Cardiac septum (tissue), 1 donor: ENCODE measurements at places on chromosomes 1 and 21.

GRCh38 chr1:179080866-179081686 lies 794 bp upstream of the TOR3A start:
- DNase-seq = no peak

GRCh38 chr1:34371829-34372532 lies 195.3 kb downstream of the C1orf94 start:
- no peak for DNase-seq

GRCh38 chr1:243801378-243801777 lies 48.7 kb downstream of the AKT3 start:
- DNase-seq = no peak

DNA sequence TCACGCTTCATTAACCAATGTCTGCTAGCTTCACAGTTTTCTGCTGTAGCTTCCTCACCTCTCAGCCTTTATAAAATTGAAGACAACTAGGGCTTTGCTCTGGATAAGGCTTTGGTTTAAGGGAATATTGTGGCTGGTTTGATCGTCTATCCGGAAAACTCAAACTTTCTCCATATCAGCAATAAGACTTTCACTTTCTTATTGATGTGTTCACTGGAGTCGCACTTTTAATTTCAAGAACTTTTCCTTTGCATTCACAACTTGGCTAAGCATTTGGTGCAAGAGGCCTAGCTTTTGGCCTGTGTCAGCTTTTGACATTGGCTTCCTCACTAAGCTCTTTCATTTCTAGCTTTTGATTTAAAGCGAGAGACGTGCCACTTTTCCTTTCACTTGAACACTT lies 12.9 kb downstream of the COA6 start:
- DNase-seq = no peak

- no peak for DNase-seq
These were observed 29.0 kb downstream of the MDM4 start for GRCh38 chr1:204545202-204545601.

DNA sequence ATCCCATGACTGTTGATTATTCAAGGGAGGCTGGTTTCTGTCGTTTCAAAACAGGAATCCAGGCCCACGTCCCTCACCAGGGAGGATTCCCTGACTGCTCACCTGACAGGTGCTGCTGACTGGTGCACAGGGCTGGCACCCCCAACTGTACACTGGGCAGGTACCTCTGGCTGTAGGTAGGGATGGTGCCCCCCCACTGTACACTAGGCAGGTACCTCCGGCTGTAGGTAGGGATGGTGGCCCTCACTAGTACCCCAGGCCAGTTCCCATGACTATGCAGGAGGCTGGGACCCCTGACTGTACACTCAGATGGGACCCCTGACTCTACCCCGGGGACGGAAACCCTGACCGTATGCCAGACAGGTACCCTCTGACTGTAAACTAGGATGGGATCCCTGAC lies 33.6 kb upstream of the PDE9A start:
- DNase-seq = peak; percentile 53

DNA sequence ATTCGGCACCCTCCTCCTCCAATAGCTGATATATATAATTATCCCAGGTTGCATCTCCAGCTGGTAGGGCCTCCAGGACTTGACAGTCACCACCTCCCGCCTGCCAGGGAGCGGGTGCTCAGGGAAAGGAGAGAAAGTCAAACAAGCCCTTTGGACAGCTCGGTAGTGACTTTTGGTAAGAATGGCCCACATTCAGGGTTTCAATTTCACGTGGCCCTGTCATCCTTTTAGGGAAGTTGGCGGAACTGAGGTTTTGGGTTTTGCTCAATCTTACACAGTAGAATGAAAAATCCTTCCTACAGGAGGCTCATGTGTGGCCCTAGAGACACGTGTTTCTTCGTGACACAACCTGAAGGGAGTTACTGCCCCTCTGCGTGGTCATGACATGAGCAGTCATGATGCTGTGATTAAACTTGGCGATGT lies 44.2 kb downstream of the CAPN8 start:
- no peak for DNase-seq

DNA sequence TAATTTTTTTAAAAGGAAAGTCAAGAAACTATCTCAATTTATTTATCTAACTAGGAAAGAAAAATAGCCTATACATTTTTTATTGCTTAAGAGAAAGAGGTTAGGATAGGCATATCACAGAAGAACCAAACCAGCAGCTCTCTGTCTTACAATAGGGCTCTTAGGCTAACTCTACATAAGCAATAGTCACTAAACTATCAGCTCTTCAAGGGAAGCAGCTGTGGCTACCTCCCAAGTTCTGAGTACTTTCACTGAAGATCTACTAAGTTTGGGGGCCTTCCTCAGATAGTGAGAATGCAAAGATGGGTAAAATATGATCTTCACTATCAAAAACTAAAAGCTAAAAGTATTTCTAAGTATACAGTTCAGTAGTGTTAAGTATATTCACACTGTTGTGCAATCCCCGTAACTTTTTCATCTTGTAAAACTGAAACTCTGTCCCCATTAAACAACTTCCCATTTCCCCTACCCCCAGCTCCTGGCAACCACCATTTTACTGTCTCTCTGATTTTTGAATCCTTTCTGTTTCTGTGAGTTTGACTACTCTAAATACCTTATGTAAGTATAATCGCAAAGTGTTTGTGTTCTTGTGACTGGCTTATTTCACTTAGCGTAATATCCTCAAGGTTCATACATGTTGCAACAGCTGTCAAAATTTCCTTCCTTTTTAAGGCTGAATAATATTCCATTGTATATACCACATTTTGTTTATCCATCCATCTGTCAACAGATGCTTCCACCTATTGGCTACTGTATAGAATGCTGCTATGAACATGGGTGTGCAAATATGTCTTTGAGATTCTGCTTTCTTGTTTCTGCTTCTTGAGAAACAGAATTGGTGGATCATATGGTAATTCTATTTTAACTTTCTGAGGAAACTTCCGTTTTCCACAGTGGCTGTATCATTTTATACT lies 73.3 kb downstream of the ACBD6 start:
- DNase-seq = no peak

DNA sequence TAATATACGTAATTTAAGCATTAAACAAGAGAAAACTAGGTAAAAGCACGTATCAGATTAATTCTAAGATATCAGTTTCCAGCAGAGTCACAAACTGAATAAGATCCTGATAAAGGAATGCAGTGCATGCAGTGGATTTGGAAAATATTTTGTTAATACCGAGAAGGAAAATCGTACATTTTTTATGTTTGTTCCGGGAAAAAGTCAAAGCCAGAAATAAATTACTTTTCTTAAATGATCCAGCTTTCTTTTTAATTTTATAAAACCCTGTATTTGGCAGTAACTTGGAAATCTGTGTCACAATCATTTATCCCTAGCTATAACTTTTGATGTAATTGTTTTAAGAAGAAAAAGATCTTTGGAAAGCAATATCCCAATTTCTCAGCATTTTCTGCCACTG lies 955 bp downstream of the PALMD start:
- DNase-seq = no peak

- DNase-seq = no peak
These were observed at the start of gene BCAN for GRCh38 chr1:156641761-156642264. Gene BCAN, plus strand, starts transcription at chr1:156642117. Its CDS starts 3,938 bp downstream, at chr1:156646055.

DNA sequence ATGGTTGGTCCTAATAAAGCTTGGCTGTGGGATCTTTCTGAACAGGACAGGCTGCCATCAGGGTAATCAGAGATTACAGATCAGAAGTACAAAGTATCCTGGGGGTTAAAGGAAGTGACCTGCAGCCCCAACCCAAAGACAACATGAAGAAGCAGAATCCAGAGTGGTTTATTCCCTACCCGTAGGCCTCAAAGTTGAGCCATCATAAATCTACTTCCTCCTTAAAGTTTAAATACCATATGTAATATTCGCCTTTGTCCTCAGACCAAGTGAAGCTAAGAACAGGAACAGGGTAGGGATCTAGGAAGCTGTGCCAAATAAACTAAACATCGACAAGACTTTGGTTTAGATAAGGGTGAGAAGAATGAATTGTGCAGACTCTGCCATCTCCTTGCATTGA lies 15.9 kb upstream of the DHX9 start:
- DNase-seq = no peak

GRCh38 chr1:42955311-42956063 lies 3.2 kb downstream of the SLC2A1 start:
- no peak for DNase-seq

DNA sequence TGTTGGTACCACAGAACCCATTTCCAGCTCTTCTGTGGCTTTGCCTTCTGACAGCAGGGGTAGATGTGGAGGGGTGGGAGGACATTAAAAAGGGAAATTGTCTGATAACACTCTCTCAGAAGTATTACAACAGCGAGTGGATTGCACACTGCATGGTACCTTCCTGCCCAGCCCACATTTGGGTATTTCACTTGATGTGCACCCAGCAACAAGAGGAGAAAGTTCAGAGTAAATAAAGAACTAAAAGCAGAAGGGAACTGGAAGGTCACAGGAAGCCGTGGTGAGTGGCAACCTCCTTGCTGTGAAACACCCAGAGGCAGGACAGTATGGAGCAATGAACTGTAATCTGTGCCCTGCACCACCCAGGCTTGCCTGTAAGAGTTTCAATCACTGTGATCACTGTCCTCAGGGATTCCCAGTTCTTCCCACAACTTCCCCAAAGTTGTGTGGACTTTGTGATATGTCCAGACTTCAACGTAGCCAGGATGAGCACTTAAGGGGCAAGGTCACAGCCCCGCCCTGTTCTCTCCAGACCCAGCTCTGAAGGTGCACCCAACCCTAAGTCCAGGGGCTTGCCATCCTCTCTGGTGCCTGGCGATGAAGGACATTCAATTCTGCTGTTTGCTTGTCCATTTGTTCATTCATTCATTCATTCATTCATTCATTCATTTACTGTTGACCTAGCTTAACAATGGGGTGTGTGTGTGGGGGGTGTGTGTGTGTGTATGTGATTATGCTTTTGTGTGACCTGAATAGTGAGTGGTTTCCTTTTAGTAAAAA lies 18.7 kb upstream of the F5 start:
- peak; percentile 86 for DNase-seq

GRCh38 chr1:91582431-91582921 lies 81.8 kb downstream of the CDC7 start:
- DNase-seq = no peak

DNA sequence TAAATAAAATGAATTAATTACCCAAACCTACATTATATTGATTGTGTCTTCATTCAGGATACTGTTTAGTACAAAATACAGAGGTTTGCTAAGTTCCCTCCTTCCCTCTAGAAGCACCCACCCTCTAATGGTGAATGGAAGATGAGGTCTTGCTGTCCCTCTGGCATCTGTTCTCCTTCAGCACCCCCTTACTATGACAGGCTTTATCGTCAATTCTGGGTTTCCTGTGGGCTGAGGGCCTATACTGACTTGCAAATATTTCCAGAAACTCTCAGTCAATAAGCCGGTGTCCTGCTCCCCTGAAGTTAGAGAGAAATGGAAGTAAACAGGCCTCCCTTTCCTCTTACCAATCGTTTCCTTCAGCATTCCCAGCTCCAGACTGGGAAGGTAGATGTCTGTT lies 13.2 kb downstream of the LAX1 start:
- no peak for DNase-seq

DNA sequence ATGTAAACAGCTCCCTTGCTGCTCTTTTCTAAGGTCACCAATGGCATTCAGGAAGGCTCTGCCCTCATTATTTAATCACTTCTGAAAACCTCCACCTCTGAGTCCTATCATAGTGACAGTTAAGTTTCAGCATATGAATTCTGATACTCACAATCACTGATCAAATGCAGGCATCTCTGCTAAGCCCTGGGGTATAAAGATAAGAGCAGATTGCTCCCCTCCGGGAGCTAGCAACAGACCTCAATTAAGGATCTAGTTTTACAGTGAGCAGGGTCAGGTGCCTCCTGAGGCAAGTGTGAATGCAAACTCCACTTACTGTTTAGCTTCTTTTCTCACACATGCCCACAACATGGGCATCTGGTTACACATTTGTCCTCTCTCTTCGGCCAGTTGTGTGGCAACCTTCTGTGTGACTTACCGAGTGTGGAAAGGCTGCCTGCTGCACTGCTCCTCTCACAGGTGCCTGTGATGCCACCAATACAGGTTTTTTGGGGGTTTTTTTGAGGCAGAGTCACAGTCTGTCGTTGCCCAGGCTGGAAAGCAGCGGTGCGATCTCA lies 15.0 kb downstream of the IL10RB start:
- no peak for DNase-seq

DNA sequence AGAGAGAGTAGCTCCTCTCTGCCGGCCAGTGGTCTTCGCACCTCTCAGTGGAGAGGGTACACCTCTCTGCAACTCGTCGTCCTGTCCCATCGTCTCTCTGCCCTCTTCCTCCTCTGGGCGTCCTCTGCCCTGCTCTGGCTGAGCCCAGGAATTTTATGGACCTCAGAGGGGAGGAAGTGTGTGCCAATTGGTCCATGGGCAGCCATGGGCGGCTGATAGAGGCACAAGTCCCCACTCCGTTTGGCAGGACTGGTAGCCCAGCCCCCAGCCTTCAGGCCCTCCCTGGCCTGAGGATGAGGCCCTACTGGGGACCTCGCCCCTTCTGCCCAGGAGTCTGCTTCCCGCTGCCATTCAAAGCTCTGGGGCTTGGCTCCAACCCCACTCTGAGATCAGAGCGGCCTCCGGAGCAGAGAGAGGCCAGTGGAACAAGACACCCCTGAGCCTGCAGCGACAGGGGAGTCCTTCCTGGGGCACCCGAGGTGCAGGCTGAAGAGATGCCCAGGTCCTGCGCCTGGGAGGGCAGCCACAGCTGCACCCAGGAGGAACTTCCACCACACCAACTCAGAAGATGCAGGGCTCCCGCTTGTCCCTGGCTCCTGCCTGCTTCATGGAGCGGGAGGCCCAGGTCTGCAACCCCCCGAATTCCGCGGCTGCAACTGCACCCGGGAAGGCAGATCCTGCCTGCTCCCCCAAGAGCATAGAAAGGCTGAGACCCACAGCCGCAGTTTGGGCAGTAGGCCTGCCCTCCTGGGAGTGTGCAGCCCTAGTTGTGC lies 659.9 kb downstream of the KCNT2 start:
- no peak for DNase-seq

- no peak for DNase-seq
These were observed 13.4 kb upstream of the SLC6A17 start for GRCh38 chr1:110136911-110137310.

- DNase-seq = no peak
These were observed 9.4 kb downstream of the IVL start for GRCh38 chr1:152917794-152918193.

GRCh38 chr1:201713086-201713810 lies 115.7 kb upstream of the IPO9 start:
- peak; percentile 95 for DNase-seq

- no peak for DNase-seq
These were observed 126.4 kb downstream of the PLXNA2 start for GRCh38 chr1:208117826-208118225.

DNA sequence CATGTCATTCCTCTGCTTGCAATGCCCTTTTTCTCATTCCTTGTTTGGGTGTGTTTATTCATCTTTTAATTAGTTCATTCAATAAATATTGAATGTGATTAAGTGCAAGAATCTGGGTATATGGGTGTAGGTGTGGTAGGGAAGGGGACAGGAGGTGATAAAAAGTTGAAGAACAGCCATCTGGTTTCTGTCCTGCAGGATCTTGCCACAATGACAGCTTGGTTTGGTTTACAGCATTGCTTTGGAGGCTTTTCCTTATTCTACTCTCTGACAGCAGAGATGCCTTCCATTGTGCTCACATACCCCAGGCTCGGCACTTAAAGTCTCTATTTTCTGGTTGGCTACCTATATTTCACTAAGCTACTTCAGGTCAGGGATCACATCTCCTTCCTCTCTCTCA lies 3.0 kb upstream of the REG4 start:
- DNase-seq = no peak
